ENCODE measurements at places on chromosomes 7 and 10.

GRCh38 chr7:83769407-83769806 lies 120.5 kb upstream of the SEMA3E start:
- no peak for DNase-seq

DNA sequence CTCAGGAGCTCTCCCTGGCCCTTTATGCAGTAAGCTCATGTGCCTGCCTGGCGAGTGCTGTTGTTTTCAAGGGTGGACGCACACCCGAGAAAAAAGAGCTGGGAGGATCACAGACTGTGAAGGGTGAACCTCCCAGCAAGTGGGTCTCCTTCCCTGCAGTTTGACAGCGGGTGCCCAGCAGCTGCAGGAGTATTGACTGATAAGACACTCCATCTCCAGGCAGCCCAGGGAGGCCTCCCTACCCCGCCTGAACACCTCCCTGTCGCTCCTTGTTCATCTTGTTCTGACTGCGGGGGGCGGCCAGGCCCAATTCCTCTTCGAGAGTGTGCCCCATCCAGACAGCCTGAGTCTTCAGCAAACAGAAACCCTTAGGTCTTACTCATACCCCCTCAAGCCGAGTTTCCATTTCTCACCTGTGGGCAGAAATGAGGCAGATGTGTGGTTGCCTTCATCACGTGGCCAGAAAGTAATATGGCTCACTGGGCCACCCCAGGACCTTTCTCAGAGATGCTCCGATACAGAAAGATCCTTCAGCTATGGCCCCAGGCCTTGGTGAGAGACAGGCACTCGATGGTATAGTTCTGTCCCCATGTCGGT lies 17.2 kb downstream of the MDH2 start:
- DNase-seq = no peak

DNA sequence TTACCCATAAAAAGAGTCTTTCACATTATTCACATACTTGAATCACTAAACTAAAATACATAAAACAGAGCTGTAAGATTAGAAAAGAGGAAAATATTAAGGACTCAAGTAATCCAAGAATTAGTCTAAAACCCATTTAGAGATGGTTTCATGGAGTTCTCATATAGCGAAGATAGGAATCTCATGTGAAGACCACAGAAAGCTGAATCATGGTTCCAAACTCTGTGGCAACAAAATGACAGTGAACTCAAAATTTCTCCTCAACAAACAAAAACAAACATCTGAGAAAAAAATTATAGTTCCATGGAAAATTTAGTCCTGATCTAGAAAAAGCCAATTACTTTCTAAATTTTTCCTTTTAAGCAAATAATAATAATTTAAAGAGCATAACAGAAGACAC lies 34.6 kb downstream of the BAZ1B start:
- no peak for DNase-seq

- DNase-seq = peak; percentile 22
These were observed 535 bp downstream of the ASAH2B start for GRCh38 chr10:50740293-50740648.

DNA sequence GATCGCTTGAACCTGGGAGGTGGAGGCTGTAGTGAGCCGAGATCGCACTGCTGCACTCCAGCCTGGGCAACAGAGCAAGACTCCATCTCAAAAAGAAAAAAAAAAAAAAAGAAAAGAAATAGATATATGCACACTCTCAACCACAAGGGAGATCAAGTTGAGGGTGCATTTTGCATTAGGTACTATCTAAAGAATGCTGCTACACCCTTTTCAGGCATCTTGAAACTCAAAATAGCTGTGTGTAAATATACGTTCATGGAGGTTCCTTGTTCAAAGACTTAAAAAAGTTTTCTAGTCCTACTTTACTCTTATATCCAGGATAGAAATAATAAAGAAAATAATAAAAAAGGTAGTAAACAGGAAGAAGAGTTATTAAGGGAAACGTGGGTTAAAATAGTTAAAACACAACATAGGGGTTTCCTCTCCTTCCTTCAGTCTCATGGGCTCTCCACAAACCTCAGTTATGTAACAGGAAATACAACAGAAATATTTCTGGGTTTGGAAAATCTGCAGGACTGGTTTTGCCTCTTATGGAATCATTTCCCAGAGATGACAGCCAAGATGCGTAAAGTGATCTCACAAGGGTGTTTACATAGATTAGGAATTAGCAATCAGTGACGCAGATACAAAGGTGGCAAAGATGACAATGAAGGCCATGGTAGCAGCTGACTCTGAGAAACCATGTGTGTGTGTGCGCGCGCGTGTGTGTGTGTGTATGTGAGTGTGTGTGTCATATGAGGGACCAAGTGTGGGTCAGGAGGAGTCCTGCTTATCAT lies 15.1 kb downstream of the STEAP4 start:
- no peak for DNase-seq

- no peak for DNase-seq
These were observed 1.5 kb downstream of the CPSF4 start for GRCh38 chr7:99440195-99440594.

DNA sequence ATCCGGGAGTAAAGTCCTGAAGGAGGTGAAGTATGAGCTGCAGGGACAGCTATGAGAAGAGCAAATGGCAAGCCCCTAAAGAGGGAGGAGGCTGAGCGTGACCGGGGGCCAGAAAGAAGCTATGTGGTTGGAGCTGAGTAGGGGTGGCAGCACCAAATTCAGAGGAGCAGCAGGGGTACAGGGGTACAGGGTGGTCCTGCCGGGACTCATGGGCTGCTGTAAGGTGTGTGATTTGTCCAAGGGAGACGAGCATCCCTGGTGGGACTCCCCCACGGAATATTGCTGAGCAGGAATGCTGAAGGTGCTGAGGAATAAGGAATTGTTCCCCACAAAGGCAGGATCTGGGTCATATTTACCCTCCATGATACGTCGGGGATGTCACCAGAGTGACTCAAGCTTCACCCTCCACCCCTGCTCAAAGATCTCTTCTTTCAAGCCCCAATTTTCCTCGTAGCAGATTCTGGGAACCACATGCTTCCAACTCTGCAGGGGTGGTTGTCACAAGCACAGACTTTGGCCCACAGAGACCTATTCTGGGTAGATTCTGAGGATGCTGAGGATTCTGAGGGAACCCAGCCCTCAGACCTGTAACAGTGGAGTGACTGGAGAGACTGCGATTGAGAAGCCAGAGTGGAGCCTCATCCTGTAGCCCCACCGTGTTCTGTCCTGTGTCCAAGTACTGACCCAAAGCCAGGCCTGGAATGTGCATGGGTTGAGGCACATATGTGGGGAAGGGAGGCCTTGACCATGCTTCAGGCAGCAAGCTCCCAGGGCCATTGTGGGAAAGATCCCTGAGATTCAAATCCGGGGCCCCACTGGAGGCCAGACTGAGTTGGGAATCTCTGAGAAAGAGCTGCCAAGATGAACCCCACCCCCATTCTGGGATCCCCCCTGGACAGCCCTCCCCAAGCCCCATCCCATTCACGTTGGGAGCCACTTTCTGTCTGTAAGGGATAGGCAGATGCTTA lies 4.2 kb downstream of the SFTPD start:
- no peak for DNase-seq

- peak; percentile 3 for DNase-seq
These were observed 44.9 kb downstream of the BAMBI start for GRCh38 chr10:28722065-28722803.

GRCh38 chr10:90913774-90914420 lies 7.0 kb downstream of the ANKRD1 start:
- no peak for DNase-seq

DNA sequence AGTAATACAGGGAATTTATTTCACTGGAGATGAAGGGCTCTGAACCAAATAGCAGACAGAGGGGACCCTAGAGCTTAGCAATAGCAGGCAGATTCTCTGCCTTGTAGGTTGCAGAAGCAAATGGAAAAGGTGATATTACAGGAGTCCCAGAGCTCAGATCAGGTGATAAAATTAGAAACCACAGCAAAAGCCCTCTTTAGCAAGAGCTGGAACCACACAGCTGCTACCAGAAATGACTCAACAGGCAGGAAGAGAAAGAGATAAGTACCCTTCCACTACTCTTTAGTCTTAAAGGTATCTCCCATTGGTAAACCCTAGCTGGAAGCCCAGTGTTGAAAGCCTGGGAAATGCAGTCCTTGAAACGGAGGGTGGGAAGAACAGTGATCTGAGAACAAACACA lies 535.6 kb upstream of the GHITM start:
- DNase-seq = no peak

DNA sequence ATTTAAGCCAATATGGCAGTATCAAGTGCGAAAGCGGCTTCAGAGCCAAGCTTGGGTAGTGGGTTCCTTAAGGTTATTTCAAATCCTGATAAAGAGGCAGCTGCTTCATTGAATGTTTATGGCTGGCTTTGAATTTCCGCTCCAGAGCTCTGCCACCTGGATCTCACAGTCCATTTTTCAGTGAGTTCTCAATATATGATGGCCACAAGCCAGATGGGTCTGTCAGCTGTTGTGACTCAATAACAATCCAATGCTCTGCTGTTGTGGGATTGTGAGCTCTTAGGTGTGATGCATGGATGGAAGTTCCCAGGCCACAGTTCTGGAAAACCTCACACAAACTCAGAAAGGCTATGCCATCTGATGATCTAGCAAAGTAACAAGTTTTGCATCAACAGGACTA lies 743.8 kb upstream of the LRRN3 start:
- no peak for DNase-seq

DNA sequence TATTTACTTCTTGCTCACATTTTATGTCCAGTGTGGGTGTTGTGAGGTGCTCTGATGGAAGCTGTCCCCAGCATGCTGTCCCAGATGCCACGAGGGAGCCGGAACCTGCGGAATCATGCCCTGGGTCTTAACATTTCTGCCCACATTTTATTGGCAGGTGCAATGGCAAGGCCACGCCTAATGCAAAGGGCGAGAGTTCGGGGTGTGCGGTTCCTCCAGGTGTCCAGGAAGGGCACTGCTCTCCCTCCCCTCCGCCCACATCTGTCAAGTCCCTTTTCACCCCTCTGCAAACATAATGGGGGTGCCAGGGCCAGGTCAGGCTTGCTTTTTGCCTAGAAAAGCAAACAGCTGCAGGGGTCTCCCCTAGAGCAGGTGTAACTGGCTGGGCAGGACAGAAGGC lies 16.4 kb downstream of the PDAP1 start:
- DNase-seq = no peak

DNA sequence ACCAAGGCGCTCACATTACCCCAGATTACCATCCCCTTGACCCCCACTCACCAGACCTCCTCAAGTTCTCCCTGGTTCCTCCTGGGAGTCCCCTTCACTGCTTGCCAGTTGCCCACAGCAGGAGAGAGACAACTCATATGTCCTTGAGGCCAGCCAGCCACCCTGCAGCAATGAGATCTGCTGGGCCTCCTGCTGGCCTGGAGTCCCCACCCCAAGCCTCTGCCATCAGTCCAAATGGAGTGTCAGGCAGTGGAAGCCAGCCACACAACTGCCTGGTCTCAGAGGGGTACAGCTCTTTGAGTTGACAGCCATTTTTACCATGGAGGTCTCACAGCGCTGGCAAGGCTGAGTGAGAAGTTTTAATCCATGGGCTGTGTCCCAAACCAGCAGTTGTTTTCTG lies 53.0 kb upstream of the EXOC4 start:
- DNase-seq = no peak

DNA sequence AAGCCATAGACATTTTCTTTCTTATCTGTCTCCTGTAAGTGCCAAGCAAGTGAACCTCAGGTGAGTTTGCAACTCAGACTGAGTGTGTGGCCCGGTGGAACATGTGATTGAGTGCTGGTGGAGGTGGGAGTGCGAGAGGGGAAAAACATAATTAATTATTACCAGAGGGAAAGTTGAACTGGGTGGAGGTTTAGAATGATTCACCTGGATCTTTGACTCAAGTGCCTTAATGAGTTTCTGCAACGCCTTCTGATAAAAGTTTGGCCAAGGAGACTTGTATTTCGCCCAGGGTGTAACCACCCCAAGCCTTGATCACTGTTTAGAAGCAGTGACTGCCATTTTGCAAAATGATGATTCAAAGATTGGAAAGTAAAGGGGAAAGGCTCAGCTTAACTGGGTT lies 513.9 kb downstream of the GATA3 start:
- DNase-seq = no peak

DNA sequence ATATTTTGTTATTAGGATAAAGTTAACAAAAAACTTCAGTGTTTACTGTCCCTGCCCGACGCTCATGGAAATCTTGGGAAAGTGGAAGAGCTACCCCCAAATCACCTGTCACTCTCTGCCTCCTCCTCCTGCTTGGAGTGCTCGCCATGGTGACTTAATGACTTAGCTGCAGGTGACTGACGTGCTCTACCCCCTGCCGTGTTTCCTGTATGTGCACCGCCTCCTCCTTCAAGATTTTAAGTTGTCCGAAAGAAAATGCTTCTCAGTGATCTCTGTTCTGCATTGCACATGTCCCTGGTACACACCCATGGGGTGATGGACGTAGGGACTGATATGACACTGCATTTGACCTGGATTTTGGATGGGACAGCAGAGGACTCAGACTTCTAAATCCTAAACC lies 338.8 kb upstream of the SHH start:
- DNase-seq = no peak

- DNase-seq = no peak
These were observed 3.7 kb downstream of the LRRC4 start for GRCh38 chr7:128027485-128027980.

- DNase-seq = no peak
These were observed 29.7 kb downstream of the ZNF467 start for GRCh38 chr7:149743476-149744255.

GRCh38 chr10:106566873-106567272 lies 597.6 kb downstream of the SORCS1 start:
- no peak for DNase-seq

DNA sequence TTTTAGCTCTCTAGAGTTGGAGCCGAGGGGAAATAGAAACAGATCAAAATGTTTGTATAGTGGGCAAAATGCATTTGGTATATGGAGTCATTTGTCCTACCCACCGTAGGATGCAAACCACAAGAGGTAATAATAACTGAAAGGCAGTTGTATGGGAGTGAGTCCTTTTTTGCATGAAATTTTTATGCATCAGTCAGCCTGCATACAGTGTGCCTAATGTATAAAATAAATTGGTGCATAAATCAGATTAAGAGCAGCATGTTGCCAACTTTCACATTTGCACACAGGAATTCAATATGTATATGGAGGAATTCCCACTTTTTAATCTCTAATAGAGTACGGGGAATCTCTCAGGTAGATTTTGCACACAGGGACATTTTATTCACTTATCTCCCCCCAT lies 262.8 kb downstream of the LRMDA start:
- no peak for DNase-seq

DNA sequence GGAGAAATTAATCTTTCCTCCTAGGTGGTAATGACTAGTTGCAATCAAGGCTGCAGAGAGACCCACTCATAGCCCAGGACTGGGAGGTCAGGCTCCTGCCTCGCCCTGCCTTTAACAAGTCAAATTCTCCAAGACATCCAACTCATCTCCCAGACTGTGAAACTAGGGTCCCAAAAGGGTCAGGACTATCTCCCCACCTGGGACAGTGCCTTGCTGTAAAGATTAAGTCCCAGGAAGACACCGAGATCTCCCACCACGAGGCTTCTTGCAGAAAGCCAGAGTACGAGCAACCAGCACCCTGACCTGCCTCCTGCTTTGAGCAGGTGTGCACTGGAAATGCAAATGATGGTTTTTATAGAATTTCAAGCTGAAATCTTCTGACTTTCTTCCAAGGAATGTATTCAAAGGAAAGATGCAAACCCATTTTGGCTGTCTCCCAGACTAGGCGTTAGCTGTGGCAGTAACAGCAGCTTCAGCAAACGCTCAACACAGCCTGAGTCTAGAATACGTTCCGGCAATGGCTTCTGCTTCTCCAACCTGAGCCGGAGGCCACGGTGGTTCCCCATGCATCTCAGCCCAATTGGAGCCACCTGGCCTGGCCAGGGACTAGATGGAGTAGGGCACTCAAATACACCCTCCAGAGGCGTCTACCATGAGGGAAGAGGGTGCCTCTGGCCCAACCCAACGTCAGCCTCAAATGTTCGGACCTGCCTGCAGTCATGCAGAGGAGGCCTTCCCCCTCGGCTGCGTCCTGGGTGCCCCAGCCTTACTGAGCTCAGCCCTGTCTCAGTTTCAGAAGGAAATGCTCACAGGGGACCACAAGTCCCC lies 170.4 kb downstream of the PRKAG2 start:
- no peak for DNase-seq
